Activated T-cell treated with anti-CD3 and anti-CD28 coated beads for 1 hour (primary cell): ENCODE measurements at places on chromosomes 2 and 18.

GRCh38 chr2:17625446-17625845 lies 85.0 kb downstream of the VSNL1 start:
- DNase-seq = no peak

DNA sequence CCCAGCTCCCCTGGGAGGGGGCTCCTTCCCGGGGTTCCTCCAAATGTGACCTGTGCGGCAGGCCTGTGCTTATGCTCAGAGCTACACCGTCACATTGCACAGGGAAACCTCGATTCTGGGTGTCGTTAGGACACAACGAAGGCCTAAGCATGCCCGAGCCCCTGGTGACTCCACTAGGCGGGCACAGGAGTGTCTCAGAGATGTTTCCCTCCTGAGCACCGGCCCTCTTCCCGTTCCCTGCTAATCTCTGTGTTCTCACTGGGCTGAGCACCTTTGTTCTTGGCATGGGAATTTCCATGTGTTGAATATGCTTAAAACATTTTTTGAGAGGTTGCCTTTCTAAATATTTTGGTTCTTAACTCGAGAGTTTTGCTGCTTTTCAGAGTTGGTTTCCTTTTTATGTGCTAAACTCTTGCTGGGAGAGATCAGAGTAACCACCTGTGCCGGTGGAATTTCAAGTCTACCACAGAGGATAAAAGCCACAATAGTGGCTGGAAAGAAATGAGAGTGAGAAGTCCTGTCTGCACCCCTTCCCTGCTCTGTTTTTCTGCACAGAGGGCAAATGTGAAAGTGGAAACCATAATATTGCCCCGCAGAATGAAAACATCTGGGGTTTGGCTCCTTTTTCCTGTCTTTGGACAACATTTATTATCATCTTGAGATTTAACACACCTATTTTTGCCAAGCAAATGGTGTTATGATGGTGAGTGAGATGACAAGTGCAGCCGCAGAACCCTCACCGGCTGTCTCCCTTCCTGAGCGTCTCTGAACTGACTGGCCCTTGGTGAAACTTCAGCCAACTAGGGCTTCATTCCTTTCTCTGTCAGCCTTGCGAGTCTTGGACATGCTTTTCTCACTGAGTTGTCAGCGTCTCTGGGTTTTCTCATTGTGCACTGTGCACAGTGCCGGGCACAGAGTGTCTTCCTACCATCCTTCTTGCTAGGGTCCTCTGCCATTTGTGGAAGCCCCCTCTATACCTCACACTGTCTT lies 154.1 kb downstream of the VAPA start:
- no peak for DNase-seq

DNA sequence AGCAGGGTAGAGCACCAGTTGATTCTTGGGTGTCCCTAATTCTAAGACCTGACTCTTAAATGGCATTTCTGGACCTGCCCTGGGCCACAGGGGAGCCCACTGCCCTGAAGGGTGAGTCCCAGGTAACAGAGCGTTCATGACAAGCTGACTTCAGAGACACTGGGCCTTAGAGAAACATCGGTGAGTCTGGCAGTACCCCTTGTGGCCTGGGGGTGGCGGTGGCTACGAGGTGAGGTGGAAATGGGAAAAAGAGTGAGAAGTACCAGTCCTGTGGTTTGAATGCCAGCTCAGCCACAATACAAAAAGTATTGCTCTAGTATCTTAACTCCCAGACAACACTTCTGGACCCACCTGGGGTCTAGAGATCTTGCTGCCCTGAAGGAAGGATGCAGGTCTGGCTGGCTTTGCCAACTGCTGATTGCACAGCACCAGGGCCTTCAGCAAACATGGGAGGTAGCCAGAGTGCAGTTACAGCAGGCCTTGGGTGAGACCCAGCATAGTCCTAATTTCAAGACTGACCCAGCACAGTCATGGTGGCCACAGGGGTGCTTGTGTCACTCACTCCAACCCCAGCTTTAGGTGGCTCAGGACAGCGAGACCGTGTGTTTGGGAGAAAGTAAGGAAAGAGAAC lies 44.5 kb downstream of the USP34 start:
- DNase-seq = peak; percentile 60

DNA sequence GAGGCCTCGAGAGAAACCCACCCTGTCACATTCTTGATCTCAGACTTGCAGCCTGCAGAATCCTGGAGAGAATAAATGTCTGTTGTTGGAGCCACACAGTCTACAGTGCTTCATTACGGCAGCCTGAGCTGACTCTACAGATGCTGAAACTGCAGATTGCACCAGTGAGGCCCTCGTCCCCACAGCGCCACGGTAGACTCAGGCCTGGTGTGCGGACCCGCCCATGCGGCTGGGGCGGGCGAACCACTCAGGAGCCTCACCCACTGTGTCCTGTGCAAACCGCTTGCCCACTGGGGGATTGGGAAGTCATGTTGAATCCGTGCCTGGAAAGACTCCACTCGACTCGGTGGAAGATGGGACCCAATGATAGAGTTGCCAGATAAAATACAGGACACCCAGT lies 125.2 kb upstream of the COPS8 start:
- no peak for DNase-seq

DNA sequence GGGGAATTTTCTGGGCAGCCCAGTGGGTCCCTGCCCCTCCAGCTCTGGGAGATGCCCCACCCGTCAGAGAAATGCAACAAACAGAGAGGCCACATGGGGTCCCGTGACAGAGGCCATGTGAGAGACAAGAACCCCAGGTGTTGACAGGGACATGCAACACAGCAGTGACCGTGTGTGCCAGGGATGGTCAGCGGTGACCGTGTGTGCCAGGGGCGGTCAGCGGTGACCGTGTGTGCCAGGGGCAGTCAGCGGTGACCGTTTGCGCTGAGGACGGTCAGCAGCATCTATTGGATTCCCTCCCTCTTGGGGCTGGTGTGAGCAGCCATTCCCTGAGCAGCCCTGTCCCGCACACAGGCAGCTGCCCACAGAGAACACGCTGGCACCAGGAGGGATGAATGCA lies 146.6 kb upstream of the OTOS start:
- DNase-seq = no peak

DNA sequence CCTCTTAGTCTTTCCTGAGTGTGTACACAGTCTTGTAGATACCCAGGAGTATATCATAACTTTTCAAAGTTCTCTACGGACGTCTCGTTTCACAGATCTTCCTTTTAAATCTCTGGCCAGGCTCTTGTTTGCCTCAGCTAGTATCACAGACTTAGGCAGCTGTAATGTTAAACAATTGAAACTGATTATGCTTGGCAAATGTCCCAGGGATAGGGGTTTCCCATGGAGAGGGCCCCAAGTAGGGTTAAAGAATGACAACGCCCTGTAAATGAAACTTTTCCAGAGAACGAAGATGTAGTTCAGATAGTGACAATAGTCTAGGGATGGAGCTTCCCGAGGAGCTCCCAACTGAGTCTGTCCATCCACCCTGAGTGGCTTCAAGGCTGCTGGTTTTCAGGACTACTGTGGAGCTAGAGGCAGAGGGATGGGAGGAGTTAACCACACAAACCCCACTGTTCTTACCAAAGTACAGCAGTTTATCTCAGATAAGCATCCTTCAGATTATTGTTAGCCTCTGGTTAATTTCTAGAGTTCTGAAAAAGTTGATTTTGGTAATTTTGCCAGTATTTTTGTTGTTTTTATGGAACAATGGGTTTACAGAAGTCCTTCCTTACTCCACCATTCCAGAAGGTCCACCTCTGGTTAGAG lies 9.1 kb downstream of the NEURL3 start:
- no peak for DNase-seq

DNA sequence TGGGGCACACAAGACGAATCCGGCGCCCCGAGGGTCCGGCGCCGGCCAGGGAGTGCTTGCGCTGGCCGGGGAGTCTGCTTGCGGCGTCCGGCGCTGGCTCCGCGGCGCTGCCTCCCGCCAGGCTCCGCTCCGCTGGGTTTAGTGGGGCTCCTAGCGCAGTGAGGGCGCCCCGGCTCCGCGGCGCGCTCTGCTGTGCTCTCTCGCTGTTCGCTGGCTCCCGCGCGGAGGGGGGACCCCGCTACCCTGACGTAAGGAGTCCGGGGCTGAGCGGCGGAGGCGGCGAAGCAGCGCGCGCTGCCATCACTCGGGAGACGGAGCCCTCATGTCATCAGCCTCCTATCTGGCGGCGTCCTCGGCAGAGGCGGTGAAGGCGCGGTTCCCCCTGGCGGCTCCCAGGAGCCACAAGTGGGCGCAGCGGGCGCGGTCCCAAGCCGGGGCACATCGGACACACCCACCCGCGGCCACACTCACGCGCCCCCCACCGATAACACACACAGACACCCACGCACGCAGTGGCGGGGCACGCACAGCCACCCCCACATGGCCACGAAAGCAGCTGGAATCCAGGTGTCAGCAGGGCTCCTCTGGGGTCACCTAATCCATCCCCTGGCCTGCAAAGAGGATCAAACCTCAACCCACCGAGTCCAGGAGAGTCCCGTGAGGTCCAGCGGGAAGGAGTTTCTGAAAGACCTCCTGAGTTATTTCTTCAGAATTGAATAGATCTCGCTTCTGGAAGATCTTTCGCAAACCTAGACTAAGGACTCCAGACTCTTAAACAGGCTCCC lies at the start of gene C1QL2:
Gene C1QL2 (minus strand): TSS at position 189 of the 785 bp plus-strand sequence. CDS start 482 bp downstream, outside the sequence.
- DNase-seq = no peak

DNA sequence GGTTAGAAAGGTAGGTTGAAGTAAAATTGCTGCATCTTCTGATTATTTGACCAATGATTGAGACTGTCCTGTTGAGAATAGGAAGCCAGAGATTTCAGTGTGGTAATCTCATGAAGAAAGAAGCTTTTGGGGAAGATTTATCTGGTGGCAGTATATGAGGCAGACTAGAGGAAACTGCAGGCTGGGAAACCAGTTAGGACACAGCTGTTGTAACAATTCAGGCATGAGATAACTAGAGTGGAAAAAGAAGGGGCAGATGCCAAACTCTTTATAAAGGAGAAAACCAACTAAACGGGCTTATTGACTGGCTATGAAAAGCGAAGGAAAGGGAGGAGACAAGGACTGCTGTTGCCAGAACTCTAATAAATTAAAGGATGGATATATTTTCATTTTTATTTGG lies 155.6 kb downstream of the TTC27 start:
- no peak for DNase-seq

DNA sequence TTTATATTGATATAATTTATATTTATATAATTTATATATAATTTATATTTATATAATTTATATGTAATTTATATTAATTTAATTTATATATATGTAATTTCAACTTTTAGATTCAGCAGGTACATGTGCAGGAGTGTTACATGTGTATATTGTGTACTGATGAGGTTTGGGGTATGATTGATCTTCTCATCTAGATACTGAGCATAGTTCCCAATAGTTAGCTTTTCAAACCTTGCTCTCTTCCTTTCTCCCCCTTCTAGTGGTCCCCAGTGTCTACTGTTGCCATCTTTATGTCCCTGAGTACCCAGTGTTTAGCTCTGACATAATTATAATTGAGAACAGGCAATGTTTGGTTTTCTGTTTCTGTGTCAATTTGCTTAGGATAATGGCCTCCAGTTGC lies 1335.3 kb upstream of the CDH2 start:
- no peak for DNase-seq

- DNase-seq = no peak
Observed at GRCh38 chr2:84443477-84443876, 15.6 kb downstream of the SUCLG1 start.

DNA sequence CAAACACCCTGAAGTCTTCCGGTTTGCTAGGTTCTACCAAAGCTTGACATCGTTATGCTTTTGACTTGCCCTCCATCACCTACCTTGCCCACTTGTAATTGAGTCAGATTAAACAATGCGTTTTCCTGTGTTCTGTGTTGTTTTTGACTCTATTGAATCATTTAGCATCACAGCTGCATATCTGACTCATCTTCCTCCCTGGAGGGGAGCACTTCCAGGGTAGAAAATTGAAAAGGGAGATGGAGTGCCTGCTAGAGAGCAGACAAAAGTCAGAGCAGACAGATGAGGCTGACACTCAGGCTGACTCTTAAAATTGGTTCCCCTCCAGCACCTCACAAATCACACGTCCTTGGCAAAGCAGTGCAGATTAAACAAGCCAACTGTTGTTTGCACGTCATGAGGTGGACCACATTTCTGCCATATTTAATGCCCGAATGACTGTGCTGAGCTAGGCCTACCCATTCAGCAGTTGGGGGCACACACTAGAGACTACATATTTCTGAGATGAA lies 2.2 kb downstream of the MPP4 start:
- no peak for DNase-seq

- no peak for DNase-seq
Observed at GRCh38 chr2:238168196-238169047, 9.7 kb downstream of the ERFE start.

DNA sequence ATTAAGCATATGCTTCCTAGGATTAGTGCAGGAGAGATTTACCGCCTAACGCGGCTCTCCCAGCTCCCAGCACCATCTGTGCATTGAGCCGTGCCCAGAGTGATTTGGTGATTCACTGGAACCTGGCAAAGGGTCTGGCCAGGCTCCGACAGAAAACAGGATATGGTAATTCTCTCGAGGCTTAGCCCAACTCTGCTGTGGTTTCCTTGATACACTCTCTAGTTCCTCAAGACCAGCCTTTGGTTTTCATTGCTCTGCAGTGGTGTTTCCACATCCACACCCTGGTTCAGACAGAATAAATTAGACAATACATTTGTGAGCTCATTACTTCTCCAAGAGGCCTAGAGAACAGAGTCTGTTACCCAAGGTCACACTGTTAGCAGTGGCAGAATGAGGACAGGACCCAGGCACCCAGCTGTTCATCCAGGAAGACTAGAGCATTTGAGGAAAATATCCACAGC lies 23.0 kb upstream of the SMAD2 start:
- DNase-seq = no peak

GRCh38 chr2:80947601-80948130 lies 643.1 kb upstream of the LRRTM1 start:
- DNase-seq = no peak

DNA sequence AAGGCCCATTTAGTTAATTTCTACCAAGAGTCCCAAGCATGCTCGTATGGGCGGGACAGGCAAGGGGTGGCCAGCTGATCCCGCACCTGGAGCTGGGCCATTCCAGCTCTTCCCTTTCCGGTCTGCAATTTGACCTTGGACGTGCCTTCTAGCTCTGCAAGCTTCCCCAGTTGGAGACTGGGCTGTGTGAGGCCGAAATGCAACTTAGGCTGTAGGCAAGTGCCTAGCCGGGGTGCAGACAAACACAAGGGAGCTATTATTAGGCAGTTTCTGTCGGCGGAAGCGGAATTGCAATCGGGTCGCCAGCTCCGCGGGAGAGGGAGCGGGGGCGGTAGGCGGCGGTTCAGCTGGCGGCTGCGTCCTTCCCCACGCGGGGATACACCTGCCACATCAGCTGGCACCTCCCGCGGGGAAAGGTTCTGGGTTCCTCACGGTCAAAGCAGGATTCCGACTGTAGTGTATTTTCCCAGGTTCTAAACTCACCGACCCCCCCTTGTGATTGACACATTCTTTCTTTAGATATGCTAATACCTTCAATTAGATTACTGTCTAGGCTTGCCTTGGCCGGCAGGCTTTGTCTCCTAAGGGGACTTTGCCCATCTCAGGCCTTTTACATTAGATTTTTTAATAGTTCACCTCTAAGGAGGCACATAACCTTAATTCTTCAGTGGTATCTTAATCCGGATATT lies 17.1 kb upstream of the ZNF532 start:
- no peak for DNase-seq

- DNase-seq = no peak
Observed at GRCh38 chr2:176584333-176584732, 315.1 kb downstream of the MTX2 start.
